ENCODE measurements at places on chromosomes 13 and 19.

DNA sequence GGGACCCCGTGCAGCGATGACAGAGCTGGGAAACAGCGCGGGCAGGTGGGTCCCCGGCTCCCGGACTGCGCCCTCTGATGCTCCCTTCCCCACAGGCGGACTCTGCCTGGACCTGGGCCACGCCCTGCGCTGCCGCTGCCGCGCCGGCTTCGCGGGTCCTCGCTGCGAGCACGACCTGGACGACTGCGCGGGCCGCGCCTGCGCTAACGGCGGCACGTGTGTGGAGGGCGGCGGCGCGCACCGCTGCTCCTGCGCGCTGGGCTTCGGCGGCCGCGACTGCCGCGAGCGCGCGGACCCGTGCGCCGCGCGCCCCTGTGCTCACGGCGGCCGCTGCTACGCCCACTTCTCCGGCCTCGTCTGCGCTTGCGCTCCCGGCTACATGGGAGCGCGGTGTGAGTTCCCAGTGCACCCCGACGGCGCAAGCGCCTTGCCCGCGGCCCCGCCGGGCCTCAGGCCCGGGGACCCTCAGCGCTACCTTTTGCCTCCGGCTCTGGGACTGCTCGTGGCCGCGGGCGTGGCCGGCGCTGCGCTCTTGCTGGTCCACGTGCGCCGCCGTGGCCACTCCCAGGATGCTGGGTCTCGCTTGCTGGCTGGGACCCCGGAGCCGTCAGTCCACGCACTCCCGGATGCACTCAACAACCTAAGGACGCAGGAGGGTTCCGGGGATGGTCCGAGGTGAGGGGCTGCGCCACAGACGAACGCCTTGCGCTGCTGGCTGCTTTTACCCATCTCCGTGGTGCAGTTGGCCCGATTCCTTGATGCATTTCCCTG is 7.8 kb upstream of the SELENOV start:
- peak; percentile 81 for DNase-seq

- DNase-seq, result no peak
Observed at GRCh38 chr13:38309397-38309796, 40.3 kb upstream of the UFM1 start.

DNA sequence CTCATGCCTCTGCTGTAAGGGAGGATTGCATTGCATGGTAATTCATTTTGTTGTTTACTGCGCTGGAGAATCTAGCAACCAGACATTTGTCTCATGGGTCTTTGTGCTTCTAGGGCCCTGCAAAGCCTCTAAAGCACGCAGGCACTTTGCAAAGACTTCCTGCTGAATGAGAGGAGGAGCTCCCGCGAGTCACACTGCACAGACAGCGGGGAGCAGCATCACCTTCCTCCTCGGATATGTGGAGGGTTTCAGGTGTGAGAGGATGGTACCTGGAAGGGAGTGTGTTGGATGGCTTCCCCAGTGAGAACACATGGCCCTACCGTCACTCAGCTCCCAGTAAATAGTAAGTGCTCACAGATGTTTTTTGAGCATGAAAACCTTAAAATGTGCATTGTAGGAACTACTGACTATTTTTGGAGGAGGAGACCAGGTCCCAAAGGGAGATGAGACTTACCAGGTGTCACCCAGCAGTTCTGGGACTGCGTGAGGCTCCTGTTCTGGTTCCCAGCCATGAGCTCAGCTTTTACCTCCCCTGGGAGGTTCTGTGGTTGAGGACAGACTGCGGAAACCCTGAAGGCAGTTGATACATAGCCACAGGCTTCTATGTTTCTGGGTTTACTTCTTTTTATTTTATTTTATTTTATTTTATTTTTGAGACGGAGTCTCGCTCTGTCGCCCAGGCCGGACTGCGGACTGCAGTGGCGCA is 278.0 kb downstream of the FGF9 start:
- no peak for DNase-seq

- DNase-seq, result peak; percentile 81
Observed at GRCh38 chr19:38975214-38975860, at the start of gene FBXO17. Gene FBXO17, minus strand, starts transcription at chr19:38975742. Its CDS starts 25,423 bp downstream, at chr19:38950319.

- peak; percentile 72 for DNase-seq
Observed at GRCh38 chr13:112333756-112334543, 42.2 kb upstream of the SPACA7 start.

- DNase-seq, result peak; percentile 93
Observed at GRCh38 chr13:114099918-114100445, 32.4 kb downstream of the RASA3 start.

DNA sequence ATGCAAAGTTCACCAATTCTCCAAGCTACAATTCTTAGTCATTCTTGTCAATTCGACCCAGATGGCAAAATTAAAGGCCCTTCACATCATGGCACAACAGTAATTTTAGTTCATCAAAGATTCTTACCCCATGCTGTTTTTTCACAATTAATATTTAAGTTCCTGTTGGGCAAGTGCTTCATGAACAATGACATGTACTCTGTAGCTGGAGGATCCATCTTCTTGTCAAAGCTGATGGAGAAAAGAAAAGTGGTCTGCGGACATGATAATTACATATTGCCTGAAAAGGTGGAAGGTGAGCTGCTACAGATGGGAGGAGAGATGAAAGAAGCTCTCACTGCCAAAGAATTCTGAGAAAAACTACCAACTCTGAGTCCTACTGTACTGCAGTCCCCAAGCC is 1370.3 kb upstream of the SLC10A2 start:
- DNase-seq, result no peak

- DNase-seq, result no peak
Observed at GRCh38 chr13:99454518-99455183, 46.6 kb upstream of the TM9SF2 start.

DNA sequence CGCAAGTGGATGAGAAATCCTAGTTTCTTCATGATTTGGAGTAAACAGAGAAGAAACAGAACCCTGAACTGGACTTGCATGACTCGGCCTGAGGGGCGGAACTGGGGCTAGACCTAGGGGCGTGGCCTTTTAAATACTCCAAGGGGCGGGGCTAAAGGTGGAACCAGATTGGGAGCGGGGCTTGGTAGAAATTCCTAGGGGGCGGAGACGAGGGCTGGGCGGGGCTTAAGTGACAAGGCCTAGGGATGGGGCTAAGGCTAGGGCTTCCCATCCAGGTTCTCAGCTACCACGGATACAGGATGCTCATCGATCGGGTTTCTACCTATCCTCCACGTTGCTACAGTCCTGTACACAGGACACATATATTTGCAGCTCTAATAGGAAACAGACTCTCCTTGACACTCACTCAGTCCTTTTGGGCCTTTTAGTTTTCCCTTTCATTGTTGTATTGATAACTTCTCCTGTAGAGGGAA is 372 bp upstream of the ZNF699 start:
- peak; percentile 93 for DNase-seq

GRCh38 chr13:57553932-57554331 is 77.6 kb upstream of the PCDH17 start:
- no peak for DNase-seq

- DNase-seq, result no peak
Observed at GRCh38 chr13:47111499-47111898, 214.6 kb upstream of the HTR2A start.

DNA sequence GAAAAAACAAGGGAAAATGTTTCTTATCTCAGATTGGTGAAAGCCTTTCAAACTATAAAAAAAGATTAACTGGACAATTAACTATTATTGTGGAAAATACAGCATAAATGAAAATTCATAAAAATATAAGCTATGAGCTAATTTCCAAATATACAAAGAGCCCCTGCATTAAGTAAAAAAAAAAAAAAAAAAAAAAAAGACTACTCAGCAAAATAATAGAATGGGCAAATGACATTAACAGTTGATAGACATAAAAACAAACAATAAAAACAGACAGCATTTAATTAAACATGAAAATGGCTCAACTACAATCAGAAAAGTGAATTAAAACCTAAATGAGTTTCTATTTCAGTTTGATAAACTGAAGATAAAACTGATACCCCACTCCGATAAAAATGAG is 77.5 kb downstream of the RBM26 start:
- no peak for DNase-seq

- DNase-seq, result no peak
Observed at GRCh38 chr13:25847145-25847544, 204.7 kb downstream of the SHISA2 start.

DNA sequence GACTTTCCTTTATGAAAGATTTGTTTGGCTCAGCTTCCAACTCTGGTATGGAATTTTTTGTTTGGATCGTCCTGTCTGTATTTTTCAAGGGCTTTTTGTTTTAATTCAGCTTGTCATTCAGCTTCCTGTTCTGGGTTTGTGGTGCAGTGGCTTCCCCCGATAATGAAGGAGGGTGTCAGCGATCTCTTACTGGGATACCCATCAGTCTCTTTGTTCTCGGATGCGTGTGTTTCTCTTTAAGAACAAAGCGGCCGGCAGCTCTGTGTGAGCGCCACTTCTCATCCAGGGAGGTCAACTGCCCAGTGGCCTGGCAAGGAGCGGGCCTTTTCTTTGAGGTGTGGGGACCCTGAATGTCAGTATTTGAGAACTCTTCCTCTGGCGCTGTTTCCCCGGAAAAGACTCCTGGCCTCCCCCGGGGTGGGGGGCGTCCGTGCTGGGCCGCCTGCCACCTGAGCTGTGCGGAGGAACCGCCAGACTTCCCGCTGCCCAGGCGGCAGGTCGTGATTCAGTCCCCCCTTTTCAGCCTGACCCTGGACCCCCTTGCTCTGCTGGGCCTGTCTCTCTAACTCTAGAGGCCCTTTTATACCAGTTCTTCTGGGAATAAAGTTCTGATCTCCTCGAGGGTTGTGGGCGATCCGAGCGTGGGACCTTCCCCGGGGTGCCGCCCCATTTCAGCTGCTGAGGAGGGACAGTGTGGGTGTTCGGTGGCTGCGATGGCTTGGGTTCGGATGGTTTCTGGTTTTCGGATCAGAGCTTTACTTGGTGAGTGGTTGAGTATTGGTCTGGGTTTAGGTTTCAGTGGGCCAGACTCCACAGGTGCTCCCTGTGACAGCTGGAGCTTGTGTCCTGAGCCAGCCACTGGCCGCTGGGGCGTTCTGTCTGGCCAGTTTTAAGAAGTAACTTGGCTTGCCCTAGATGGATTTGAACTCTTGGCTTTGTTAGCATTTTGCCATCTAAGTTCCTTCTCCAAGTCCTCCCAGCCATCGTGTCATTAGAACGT is 3.4 kb downstream of the SF3A2 start:
- DNase-seq, result no peak

GRCh38 chr19:39539165-39539517 is 820 bp downstream of the EID2 start:
- no peak for DNase-seq

DNA sequence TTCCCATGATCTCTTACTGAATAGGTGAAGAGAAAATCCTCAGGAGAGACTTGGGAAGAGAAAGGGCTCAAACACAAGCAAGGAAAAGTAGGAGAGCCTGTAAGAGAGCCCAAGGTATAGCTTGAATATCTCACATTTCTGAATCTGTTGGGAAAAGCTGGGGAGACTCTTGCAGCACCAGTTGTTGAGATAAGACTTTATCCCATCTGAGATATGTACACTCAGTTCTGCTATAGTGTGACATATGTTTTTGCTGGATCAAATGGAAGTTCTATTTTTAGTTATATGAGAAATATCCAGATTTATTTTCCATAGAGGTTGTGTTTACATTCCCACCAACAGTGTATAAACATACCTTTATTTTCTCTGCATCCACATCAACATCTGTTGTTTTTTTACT is 246.1 kb downstream of the NDFIP2 start:
- no peak for DNase-seq

GRCh38 chr19:43534305-43534815 is 1.4 kb downstream of the ZNF575 start:
- DNase-seq, result no peak

DNA sequence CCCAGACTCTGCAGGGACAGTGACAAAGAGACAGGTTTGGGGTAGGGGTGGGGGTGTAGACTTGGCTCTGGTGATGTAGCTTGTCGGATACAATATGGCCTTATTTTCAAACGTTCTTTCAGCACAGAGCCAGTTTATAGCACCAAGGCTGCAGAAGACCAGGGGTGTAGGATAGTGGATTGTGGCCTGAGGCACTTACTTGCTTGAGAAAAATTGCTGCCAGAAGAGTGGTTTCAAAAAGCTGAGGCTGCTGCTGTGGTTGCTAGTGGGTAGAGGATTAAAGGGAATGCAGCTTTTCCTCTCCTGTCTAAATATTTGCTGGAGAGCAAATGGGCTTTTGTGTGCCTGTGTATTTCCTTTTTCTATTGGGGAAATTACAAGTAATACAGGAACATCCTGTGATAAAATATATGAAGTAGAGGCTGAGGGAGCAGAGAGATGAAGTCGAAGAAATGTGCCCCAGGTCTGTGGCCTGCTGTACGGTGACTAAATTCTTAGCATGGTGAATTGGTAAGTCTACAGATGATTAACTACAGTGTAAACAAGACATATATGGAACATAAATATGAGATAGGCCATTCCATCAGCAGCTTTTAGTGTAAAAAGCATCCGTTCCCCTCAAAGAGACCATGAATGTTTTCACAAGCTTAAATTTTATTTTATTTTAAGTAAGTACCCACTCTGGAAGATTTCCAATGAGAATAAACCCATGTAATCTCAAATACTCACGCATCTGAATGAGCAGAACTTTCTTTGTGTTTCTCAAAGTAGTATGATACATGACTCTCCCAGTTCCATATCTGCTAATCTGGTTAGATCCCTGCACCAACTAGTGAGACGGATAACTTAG is 112.9 kb downstream of the LRCH1 start:
- DNase-seq, result peak; percentile 85

DNA sequence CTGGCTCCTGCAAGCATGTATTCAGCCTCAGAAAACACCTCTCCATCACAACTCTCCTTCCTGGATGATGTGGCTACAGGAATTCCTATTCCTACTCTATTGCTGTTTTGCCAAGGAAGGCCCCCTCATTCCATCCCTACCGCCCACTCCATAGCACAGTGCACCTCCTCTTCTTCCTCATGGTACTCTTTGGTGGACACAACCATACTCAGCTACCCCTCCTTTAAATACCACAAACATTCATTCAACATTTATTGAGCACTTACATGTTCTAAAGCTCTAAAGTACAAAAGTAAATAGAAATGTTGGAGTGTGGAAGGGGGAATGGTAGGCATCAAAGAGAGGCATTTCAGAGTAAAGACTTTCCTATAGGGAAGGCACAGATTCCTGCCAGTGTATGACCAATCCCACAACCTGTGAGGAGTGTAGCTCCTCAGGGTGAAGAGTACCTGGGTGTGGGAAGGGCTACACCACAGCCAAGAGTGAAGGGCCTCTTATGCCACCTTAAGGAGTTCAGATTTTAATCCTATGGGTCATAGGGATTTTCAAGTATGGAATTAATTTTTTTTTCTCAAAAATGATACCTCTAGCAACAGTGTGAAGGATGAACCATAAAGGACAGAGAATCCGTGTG is 42.5 kb downstream of the STARD13 start:
- no peak for DNase-seq

GRCh38 chr19:57436417-57436816 is 1.3 kb downstream of the ZNF749 start:
- DNase-seq, result no peak

GRCh38 chr13:108787700-108788414 is 158.4 kb downstream of the MYO16 start:
- DNase-seq, result no peak
